Stimulated activated CD8-positive, alpha-beta memory T cell treated with anti-CD3 and anti-CD28 coated beads, Interleukin-15, amount 100 ng/mL, for 48 hours (primary cell): ENCODE measurements at places on chromosomes 12 and 14.

- no peak for DNase-seq
These were observed 449.1 kb downstream of the BCL11B start for GRCh38 chr14:98822917-98823316.

GRCh38 chr14:46058964-46059563 is 592.5 kb downstream of the RPL10L start:
- no peak for DNase-seq

DNA sequence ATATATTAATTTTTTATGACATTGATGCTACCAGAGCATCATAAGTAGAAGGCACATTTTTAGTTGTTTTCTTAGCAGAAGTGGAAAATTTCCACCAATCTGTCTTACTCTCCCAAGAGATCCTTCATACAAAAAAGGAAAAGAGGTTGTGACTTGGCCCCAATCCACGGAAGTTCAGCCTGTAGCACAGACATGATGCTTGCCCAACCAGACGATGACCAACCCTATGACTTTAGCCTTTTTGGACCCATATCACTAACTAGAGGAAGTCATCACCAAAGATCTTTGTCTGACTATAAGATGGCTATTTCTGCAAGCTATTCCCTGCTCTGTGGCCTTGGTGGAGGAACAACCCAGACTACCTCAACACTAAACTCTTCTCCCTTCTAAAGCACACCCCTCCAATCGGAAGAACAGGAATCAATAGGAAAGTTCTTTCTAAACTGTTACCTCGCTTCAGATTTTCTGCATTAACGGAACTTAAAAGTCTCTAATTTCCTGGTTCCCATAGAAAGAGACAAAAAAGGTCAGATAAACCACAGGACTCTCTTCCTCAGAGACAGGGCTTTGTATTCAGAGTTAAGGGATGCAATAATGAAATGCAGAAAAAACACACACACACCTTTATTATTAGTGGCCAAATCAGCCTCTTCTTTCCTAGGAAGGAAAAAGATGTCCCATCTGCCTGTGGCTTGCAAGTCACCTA is 4.1 kb upstream of the RHOJ start:
- DNase-seq, result no peak

DNA sequence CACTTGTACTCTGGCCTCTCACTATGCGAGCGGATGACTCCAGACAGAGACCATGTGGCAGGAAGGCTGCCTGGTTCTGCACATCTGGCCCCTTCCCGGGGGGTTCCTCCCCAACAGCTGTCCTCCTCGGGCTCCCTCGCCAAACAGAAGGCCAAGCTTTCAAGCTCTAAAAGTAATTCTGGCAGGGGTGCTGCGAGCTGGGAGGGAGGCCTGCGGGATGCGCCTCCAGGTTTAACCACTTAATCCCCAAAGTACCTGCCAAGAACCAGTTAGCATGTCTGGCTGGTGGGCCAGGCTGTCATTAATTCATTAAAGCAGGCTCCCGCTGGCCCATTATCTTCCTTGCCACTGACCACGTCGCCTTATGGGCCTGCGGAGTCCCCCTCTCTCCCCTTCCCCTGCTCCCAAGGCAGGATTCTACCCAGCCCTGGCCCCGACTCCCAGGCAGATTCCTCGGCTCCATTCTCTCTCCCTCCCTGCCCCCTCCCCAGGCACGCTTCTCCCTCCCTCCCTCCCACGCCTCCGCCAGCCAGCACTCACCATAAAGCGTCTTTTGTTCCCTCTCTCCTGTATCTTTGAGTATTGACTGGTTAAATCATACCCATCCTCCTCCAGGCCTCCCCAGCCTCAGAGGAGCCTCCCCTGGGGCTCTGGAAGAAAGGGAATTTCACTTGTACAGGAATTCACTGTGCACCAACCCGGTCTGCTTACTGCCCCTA is 4.9 kb downstream of the HRK start:
- no peak for DNase-seq

- peak; percentile 61 for DNase-seq
These were observed at the start of gene FBXW8 for GRCh38 chr12:116910645-116911451. Gene FBXW8, plus strand, starts transcription at chr12:116910950. Its CDS starts 88 bp downstream, at chr12:116911038.
